ENCODE measurements at places on chromosomes 3 and 15. TPM values are rescaled to one million over a fixed set of nuclear protein-coding genes. Genes with fewer than 3 reads are reported as not detected.
A peak's percentile ranks its signal among the peaks of the same experiment; 100 is the strongest.

DNA sequence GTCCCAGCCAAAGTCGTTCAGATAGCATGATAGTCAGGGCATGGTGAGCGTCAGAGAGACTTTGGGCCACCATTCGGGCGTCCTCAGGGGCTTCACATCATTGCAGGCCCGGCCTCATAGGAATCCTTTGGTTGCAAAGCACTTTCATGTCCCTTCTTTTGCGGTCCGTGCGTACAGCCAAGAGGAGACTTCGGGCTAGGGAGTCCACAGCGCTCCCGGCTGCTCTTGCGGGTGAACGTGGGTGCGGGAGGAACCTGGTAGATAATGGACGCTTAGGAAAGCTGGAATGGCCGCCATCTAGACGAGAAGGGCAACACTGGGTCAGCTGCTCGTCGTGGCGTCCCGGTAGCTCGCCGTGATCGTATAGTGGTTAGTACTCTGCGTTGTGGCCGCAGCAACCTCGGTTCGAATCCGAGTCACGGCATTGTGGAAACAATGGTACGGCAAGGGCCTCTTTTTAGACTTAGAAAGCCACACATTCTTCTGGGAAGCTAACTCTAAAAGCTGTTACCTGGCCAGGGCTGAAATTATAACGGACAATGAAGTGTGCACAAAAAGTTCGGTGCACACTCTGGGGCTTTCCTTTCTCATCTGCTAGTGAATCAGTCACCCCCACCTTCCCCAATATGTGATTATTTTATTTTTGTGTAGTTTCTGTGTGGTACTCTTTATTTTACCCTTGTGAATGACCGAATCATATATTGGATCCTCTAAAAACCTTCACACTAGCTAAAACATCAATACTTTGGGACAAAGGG, 13.2 kb upstream of the SHF start:
- H3K36me3 ChIP-seq = peaks cover 3% of the 10 kb centered on the region
- no peak overlapping the region for H3K4me3 ChIP-seq
- no peak overlapping the region for H3K27ac ChIP-seq
- H3K27me3 ChIP-seq = peaks cover 1% of the 10 kb centered on the region
- peak; percentile 83 for DNase-seq

DNA sequence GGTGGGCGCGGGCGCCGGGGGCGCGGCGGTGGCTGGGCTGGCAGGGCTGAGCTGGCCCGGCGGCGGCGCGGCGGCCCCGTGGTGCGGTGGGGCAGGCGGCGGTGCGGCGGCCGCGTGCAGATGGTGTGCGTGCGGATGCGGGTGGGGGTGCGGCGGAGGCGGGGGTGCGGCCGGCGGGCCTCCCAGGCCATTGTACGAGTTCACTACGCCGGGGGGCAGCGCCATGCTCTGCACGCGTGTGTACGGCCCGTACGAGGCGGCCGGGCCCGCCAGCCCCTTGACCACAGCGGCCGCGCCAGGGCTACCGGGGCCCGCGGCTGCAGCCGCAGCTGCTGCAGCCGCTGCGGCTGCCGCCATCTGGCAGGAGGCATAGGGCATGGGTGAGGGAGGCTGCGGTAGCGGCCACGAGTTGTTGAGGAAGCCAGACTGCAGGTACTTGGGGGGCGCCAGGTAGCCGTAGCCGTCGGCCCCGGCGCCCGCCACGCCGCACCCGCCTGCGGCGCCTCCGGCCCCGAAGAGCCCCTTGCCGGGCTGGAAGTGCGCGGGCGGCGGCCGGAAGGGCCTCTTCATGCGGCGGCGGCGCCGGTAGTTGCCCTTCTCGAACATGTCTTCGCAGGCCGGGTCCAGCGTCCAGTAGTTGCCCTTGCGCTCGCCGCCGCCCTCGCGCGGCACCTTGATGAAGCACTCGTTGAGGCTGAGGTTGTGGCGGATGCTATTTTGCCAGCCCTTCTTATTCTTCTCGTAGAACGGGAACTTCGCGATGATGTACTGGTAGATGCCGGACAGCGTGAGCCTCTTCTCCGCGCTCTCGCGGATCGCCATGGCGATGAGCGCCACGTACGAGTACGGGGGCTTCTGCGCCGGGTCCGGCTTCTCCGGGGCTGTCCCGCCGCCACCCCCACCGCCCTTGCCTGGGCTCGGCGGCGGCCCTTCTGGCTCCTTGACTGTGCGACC, 951 bp downstream of the FOXL2 start:
- peaks cover 34% of the 10 kb centered on the region for H3K4me1 ChIP-seq
- no peak for DNase-seq
- H3K36me3 ChIP-seq = peaks cover 4% of the 10 kb centered on the region
- no peak overlapping the region for H3K27ac ChIP-seq
- peaks cover 84% of the 10 kb centered on the region for H3K27me3 ChIP-seq

DNA sequence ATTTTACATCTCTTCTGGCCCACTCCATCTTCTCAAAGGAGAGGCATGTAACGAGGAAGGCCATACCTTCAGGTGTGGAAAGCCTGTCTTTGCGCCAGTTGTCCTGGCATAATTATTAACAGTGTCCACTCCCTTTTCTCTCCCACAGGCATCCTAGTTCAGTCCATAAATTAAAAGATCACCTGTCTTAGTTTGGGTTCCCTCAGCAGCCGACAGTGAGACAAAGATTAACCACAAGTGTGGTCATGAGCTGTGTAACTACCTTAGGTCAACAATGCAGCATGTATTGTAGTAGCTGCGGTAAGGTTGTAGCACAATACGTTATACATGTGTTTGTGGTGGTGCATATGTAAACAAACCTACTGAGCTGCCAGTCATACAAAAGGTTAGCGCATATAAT, 103.3 kb upstream of the GALNT15 start:
- H3K4me3 ChIP-seq = no peak overlapping the region
- H3K4me1 ChIP-seq = no peaks in the 10 kb centered on the region
- H3K27ac ChIP-seq = no peak overlapping the region
- DNase-seq = no peak
- no peaks in the 10 kb centered on the region for H3K27me3 ChIP-seq

GRCh38 chr3:133469140-133469731, 69.4 kb downstream of the BFSP2 start:
- no peak overlapping the region for H3K27ac ChIP-seq
- H3K4me3 ChIP-seq = no peak overlapping the region
- H3K36me3 ChIP-seq = no peaks in the 10 kb centered on the region

DNA sequence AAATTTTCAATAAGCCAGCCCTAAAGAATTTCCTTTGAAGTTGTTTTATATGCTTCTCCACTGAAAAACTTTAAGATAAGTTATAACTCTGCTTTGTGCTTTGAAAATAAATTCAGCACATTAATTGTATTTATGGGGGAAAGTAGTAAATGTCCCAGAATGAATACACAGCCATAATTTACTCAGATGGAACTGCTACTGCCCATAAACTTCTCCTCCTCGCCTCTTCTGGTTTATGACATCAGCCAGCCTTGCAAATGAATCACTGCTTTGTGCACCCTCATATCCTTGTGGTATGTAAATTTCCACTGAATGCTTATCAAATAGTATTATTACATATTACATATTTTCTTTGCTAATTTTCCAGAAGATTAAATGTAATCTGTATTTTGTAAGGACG, 302.0 kb downstream of the DIPK2A start:
- H3K36me3 ChIP-seq = no peaks in the 10 kb centered on the region
- no peak overlapping the region for H3K4me3 ChIP-seq
- H3K4me1 ChIP-seq = no peaks in the 10 kb centered on the region
- DNase-seq = no peak

- DNase-seq = no peak
- H3K27ac ChIP-seq = no peak overlapping the region
- H3K4me3 ChIP-seq = no peak overlapping the region
- no peaks in the 10 kb centered on the region for H3K36me3 ChIP-seq
- peaks cover 2% of the 10 kb centered on the region for H3K27me3 ChIP-seq
These were observed 70.7 kb upstream of the KCNMB2 start for GRCh38 chr3:178465260-178466180.

GRCh38 chr15:88029696-88030095, 226.8 kb downstream of the NTRK3 start:
- no peaks in the 10 kb centered on the region for H3K36me3 ChIP-seq
- no peak overlapping the region for H3K27ac ChIP-seq

GRCh38 chr3:119676020-119676419, 1.2 kb downstream of the COX17 start:
- H3K27me3 ChIP-seq = no peaks in the 10 kb centered on the region
- no peak for DNase-seq
- peak overlapping the region; percentile 95 for H3K27ac ChIP-seq
- peak overlapping the region; percentile 96 for H3K4me3 ChIP-seq
- H3K4me1 ChIP-seq = peaks cover 38% of the 10 kb centered on the region

GRCh38 chr3:161393803-161394202, 22.5 kb upstream of the SPTSSB start:
- H3K4me3 ChIP-seq = no peak overlapping the region
- peaks cover 65% of the 10 kb centered on the region for H3K27me3 ChIP-seq
- peaks cover 20% of the 10 kb centered on the region for H3K36me3 ChIP-seq
- no peak for DNase-seq
- peak overlapping the region; percentile 17 for H3K27ac ChIP-seq

DNA sequence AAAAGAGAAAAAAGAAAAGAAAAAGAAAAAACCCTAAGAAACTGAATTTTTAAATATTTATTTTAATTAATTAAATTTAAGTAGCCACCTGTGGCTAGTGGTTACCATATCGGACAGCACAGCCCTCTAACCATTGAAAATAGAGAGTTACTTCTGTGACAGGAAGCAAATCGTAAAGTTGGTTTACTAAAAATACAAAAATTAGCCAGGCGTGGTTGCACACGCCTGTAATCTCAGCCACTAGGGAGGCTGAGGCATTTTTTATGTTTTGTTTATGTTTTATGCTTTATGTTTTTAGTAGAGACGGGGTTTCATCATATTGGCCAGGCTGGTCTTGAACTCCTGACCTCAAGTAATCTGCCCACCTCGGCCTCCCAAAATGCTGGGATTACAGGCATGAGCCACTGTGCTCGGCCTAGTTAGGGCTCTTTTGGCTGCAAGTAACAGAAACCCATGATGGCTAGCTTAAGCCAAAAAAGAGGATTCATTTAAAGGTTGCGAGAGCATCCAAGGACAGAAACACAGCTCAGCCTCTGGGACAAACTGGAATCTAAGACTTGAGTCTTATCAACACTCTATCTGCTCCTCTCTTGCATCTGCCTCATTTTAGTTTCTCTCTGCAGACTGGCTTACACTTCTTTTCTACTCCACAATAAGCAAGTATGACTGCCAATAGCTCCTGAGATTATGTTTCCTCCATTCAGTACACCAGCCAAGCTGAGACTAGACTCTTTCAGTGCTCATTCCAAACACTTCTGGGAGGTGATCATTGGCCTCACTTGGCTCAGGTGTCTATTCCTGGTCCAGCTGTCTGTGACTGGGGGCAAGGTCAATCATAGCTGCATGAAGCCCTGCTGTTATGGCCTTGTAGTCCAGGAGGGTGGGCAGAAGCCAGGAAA, 6.8 kb upstream of the SKIL start:
- H3K27ac ChIP-seq = no peak overlapping the region
- H3K4me3 ChIP-seq = no peak overlapping the region
- H3K36me3 ChIP-seq = no peaks in the 10 kb centered on the region
- peaks cover 7% of the 10 kb centered on the region for H3K4me1 ChIP-seq

DNA sequence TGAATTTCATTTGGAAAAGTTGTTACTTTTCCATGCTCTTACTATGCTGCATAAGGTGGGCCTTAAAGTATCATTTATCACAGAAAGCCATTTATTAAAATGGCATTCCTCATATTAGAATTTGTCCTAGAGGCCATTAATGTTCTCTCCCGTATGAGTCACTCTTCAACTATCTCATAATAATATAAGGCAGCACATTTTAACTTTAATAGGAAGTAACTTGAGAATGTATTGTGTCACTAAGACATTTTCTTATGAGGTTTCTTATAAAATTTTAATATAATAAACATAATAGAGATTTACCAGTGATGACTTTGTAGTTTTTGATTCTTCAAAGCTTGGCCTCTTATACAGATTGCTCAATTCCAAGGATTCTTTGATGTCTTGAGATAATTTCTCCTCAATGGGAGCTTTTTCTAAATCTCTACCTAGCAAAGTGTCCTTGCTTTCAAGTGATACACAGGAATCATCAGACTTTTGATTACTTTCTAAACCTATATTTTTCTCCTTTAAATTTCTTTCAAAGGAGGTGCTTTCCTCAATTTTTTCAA, 74.7 kb downstream of the ZBBX start:
- no peak for DNase-seq
- H3K27ac ChIP-seq = no peak overlapping the region
- H3K27me3 ChIP-seq = no peaks in the 10 kb centered on the region
- H3K4me3 ChIP-seq = no peak overlapping the region
- H3K4me1 ChIP-seq = no peaks in the 10 kb centered on the region
- no peaks in the 10 kb centered on the region for H3K36me3 ChIP-seq

DNA sequence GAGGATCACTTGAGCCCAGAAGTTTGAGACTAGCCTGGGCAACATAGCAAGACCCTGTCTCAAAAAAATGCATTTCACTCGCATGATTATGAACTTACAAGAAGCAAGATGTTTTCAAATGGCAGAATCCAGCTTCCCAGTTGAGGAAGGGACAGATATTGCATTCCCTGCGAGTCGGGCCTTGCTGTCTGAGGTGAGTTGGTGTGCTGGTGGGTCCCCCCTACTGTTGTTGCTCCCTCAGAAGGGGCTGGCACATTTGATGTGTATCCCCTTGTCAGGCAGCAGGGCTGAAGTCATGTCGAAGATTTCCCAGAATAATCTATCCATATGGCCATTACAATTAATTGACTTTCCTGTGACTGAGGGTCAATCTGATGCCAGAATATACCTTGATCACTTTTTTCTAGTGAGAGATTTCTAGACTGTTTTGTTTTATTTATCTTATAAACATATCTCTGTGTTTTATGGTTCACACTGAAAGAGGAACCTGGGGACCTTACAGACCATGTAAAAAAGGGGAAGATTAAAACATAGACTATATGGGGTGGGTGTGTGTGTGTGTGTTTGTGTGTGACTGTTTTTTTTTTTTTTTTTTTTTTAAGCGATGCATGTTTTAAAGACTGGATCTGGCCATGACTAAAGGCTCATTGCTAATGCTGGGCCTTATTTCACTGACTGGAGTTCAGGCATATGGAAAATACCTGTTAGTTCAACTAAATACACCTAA, 112.1 kb upstream of the MRPS22 start:
- H3K4me3 ChIP-seq = no peak overlapping the region
- H3K27me3 ChIP-seq = no peaks in the 10 kb centered on the region
- H3K4me1 ChIP-seq = no peaks in the 10 kb centered on the region
- H3K36me3 ChIP-seq = no peaks in the 10 kb centered on the region
- no peak overlapping the region for H3K27ac ChIP-seq
- no peak for DNase-seq

The STRA6 gene
- not detected for total RNA-seq

The STT3B gene
- 140 TPM for total RNA-seq

The GNAT1 gene
- not detected for total RNA-seq

The ARGFX gene
- total RNA-seq = not detected

The RTP3 gene
- not detected for total RNA-seq

The DCUN1D1 gene
- 80.8 TPM for total RNA-seq
